ENCODE measurements at places on chromosomes 5 and 9. TPM values are rescaled to one million over a fixed set of nuclear protein-coding genes. Genes with fewer than 3 reads are reported as not detected.

DNA sequence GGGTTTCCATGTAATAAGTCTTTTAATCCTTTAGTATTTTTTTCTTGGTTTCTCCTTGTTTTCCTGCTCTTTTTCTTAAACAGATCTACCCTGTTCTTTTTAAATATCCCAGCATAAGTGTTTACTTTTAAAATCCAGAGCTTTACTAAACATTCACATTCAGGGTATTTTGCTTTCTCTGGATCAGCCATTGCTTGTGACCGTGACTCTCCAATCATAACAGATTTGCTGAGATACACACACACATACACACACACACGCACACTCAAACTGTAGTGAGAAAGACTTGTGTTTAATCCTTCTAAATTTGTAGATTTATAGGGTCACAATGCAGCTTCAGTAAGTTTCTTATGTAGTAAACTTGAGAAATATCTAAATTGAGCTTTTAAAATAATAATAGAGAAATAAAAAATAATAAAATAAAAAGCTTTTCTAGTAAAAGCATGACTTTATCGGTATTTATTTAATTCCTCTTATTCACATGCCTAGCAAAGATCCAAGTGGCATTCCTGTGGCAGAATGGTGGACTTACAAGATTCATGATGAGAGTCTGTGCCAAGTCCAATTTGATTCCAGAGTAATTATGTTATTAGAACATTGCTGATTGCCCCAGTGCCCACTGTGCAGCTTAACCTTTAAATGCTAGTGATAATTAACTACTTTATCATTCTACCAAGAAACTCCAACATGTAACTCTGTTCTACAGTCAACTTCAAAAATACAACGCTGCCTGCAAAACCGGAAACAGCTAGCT, 129.0 kb downstream of the TLE4 start:
- DNase-seq: no peak

ZDHHC11B gene
- 5.0 TPM for total RNA-seq

DNA sequence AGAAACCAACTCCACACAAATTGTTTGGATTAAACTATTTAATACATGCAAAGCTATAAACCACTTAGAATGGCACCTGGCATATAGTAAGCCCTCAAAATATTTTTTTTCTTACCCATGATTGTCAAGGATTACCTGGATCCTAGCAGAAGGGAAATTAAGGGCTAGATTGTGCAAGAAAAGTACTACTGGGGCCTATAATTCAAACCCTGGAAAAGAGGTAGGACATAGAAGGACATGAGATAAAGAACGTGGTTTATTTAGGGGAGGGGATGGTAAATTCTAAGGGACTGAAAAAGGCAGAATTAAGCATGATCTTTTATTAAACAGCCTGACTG, 14.9 kb upstream of the ARL15 start:
- DNase-seq: no peak

DNA sequence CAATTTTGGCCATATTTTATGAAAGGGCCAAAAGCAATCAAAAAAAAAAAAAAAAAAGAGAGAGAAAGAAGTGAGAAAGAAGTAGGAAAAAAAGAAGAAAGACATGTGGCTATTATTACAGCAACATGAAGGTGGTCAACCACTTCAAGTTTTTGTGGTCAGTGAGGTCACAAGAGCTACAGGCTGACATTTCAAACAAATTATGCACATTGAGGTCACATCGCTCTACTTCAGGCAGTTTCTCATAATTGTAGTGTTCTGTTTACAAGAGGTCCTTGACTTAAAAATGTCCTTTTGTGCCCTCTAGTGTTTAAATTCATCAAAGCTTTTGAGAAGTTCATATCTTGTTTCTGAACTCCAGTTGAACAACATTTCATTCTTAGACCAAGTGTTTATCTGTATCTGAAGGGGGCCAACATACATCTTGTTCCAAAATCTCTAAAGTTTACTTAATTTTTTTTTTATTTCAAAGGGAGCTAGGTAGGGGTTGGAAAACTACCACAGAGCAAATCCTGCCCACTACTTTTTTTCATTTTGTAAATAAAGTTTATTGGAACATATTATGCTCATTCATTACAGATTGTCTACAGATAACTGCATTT, 513.1 kb downstream of the PDE4D start:
- DNase-seq: no peak

TNFSF8 gene
- 19.2 TPM for total RNA-seq

DNA sequence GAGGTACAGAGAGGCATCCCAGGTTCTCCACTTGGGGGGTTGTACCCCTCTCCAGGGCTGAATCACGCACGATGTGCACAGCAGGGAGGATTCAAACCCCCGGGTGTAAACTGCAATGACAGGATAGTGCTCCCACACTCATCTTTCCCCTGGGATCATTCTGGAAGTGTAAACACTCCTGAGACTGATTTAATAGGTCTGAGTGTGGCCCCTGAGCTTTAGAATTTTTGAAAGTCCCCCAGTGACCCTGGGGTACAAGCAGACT, 16.5 kb downstream of the BICD2 start:
- DNase-seq: no peak

DNA sequence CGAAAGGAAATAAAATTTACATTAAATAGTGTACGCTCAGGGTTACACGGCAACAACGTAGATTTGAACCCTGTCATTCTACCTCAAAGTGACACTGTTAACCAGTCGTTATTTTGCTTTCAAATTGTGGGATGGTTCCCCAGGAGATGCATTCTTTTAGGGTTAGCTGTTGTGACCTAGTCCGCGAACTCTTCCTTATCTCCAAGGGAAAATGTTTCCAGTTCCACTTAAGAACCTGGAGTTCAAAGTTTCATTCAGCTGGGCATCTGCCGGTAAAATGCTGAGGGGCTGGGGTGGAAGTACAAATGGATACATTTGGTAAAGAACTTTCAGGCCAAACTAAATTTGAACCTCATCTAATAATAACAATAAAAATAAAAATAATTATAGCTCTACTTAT, 264.6 kb downstream of the NR3C1 start:
- DNase-seq: no peak

SLC45A2 gene
- not detected for total RNA-seq

DNA sequence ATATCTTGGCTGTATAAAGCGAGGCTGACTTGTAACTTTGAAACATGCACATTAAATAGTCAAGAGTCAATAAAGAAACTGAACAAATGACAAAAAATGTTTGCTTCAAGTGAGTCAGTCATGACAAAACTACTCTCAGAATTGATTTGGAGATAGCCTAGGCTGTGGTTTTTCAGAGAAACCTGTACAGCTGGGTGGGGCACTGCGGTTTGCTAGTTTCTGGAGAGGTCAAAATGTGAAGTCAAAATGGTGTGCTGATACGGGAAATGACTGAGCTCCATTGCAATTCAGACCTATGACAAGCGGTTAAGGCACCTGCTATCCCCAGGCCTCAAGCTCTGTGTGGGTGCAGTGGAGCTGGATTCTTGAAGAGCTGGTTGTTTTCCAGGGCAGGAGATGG, 10.3 kb upstream of the CD180 start:
- peak; percentile 89 for DNase-seq

DNA sequence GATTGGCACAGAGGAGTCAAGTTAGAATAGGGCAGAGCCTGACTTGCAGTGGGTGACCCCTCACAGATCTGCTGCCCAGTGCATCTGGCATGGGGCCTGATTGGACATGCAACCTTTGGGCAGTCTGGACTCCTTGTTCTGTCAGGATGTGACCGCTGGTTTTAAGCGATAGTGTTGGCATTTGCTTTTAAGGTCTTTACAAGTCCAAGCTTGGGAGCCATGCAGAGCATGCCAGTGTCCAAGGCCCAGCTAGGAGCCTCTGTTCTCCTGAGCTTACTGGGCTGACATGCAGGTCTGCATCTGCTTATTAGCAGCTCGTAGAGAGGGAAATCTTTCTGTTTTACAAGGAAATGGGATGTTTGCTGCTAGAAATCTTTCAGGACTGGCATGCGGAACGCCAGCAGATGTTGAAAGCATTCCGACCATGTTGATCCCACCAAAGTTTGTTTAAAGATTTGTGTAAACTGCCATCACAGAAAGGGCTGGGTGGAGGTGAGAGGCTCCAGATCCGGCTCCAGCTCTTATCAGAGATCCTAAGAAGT, 27.5 kb downstream of the GADD45G start:
- peak; percentile 32 for DNase-seq

DNA sequence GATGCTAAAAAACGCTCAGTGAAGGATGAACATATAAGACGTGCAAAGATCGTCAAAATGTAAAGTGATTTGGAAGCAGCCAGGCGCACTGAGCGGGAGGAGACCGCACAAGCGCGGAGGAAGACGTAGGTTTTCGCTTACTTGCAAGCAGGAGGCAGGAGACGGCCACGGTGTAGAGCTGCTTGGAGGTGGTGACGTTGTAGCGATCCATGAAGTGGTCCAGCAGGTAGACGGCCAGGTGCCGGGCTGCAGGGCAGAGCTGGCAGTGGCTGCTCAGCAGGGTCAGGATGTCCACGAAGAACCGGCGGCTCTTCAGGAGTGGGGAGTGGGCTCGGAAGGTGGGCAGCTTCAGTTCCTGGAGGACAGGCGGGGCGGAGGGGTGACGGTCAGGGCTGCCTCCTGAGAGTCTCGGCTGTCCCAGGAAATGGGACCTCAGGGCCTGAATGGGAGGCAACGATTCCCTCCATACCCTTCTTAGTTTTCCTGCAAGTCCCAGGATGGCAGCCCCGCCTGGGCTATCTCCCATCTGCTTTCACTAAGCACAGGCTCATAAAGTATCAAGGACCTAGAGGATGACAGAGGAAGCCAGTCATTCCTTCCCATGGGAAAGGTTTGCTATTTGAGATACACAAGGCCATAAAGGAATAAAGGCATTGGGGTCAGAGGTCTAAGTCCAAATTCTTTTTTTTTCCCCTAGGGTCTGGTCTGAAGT, 31.8 kb downstream of the CCNJL start:
- DNase-seq: no peak

FYB1 gene
- total RNA-seq: 208 TPM

DNA sequence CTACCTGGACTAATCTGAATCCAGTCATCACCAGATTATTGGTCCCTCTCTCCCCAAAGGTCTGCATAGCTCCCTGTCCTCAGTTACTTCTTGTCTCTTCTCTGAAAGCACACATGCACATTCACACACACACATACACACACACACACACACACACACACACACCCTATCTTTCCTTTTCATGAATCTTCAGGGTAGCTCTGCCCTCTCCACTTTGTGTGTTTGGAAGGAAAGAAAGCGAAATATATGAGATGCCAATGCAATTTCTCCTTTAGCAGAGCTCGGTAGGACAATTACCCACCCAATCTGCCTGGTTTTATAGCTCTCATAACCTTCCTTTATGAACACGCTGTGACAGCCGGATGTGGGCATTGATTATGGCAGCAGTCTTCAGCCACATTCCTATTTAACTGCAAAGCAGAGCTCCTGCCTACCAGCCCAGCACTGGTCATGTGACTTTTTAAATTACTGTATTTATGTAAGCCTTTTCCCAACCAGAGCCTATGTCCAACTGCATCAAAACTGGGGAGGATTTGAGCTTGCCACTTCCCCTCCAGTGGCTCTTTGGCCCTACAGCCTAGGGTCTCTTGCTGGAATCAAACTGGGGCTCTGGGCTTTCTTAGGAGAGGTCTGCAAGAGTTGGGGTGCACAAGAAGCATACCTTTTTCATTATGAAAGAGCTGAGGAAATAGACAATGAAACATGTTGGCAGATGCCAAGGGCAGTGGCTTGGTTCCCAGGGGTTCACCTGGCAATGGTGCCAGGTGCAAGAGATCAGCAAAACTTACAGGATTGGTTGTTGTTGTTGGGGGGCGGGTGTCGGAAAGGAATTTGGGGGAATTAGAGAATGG, 20.8 kb upstream of the MATR3 start:
- no peak for DNase-seq

MYOT gene
- total RNA-seq: 0.52 TPM

GRCh38 chr9:71897577-71897976, 13.4 kb downstream of the ABHD17B start:
- DNase-seq: no peak

- DNase-seq: no peak
Measured at GRCh38 chr9:87711857-87712800, 13.8 kb upstream of the CTSL start.
